ENCODE measurements at places on chromosomes 1 and 21.

- peaks cover 31% of the 10 kb centered on the region for H3K4me1 ChIP-seq
- no peaks in the 10 kb centered on the region for H3K36me3 ChIP-seq
- no peak overlapping the region for H3K4me3 ChIP-seq
- no peak for DNase-seq
- H3K27me3 ChIP-seq = peaks cover 19% of the 10 kb centered on the region
These were observed 10.4 kb upstream of the TMEM9 start for GRCh38 chr1:201164645-201165044.

GRCh38 chr1:151993084-151993733 lies 450 bp downstream of the S100A10 start:
- H3K27me3 ChIP-seq = peaks cover 8% of the 10 kb centered on the region
- DNase-seq = peak; percentile 36
- H3K4me3 ChIP-seq = peak overlapping the region; percentile 93

DNA sequence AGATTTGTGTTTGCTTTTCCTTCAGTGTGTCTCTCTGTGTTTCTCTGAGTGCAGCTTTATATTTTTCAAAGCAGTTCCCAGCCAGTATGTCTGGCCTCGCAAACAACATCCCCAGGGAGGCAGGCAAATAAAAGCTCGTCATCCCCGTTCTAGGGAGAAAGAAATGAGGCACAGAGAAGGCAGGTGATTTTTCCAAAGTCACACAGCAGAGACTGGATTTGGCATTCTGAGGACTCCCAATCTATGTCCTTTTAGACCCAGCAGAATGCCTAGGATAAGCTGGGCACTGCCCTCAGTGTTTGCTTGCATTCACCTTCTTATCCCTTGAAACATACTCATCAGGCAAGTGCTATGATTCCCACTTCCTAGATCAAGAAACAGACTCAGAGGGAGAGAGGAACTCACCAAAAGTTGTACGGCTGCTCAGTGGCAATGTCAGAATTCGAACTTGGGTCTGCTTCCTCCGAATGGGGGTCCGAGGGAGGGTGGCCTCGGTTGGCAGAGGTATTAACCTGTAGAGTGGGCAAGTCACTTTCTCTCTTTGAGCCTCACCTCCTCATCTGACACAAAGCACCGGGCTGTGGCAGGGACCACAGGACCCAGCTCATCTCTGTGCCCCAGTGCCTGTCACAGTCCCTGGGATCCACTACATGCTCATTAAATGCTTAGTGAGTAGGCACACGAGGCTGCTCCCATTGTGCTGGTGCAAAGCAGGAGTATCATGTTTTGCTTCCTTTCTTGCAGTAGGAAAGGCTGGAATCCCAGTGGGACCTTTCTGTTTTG lies 4.2 kb downstream of the RAP1GAP start:
- no peak overlapping the region for H3K4me3 ChIP-seq
- H3K27ac ChIP-seq = no peak overlapping the region
- H3K4me1 ChIP-seq = peaks cover 10% of the 10 kb centered on the region

DNA sequence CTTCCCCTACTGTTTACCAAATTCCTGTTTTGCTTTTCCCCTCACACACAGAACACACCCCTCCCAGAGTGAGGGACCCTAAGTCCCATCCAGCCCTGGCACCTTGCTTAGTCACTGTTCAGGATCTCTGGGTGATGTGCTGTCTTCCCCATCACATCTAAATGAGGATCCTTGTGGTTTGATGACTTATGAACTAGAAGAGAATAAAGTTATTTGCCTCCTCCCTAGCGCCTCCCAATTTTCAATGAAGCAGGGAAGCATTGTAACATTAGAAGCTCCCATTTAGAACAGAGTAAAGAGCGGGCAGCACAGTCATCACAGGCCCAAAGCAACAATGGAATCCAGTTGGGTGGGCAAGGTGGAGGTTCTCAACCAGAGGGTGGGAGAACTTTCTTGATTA lies 27.0 kb downstream of the DISC1 start:
- no peaks in the 10 kb centered on the region for H3K36me3 ChIP-seq
- H3K27ac ChIP-seq = no peak overlapping the region
- DNase-seq = no peak

Measured in nephron progenitor cell (in vitro differentiated cells).